ENCODE measurements at places on chromosomes 1 and 21.

DNA sequence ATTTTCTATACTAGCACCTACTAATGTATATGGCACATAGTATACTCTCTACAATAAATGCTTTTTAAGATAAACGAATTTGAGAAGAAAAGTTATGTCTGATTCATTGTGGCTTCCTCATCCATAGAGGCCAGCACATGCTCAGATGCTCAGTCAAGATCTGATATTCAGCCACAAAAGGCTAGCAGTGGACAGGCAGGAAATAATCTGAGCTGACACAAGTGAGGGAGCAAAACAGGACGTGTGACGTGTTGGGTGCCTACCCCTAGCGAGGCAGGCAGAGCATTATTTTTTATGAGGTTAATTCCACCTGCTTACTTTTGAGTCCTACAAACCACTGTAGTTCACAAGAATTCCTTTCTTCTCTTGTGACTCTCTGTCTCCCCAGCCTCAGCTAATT, 550.9 kb downstream of the SMYD3 start:
- no peak for DNase-seq

GRCh38 chr1:93692983-93693591, 11.4 kb upstream of the BCAR3 start:
- DNase-seq, result no peak

GRCh38 chr1:52567943-52568342, 15.1 kb upstream of the TUT4 start:
- no peak for DNase-seq

- no peak for DNase-seq
These were observed 93.9 kb upstream of the BMP8A start for GRCh38 chr1:39397487-39397886.

DNA sequence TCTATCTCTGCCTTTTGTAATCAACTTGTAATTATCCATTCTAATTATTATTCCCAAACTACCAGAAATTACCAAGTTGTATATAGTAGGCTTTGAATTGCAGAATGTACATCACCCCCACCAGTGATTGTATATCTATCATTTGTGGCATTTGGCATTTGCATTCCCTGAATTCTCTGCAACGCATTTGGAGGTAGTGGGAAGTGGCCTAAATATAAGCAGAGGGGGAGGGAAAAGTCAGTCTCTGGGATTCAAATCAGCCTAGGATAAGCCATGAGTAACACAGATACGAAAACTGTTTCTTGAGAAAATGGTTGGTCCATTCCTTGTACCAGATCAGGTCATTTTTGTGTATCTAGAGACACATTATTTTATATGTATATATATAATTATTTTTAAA, 20.7 kb downstream of the DDX20 start:
- no peak for DNase-seq

GRCh38 chr1:205047764-205048231, 4.8 kb downstream of the CNTN2 start:
- DNase-seq, result no peak

DNA sequence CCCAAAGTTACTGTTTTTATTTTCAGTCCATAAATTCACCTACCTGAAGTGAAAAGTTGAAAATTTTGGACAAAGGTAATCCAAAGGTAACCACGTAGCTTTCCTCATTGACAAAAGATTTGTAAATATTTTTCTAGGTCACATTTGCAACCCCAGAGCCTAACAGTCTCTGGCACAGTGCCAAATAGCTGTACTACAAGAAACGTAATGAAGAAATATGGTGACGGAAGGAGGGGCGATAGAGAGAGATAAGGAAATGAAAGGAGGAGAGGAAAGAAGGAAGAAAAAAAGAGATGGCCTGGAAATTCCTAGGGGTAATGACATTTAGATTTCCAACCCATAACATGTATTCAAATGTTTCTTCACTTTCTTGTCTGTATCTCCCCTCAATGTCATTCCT, 159.4 kb downstream of the BARHL2 start:
- DNase-seq, result no peak

DNA sequence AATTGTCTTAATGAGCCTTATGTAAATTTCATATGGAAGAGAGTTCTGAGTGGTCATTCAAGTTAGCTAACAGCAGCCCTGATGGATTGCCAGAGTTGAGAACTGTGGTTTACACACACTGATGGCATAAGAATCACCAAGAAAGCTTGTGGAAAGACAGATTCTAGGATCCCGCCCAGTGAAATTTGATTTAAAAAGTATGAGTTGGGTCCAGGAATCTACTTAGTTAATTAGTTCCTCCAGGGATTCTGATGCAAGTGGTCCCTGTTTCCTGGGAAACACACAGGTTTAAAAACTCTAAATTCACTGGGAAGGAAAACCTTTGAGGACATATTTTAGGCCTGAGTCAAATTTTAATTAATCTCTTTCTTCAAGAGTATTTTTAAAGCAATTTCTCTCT, 144.3 kb downstream of the NTPCR start:
- DNase-seq, result no peak

GRCh38 chr1:59008599-59009347, 224.9 kb upstream of the JUN start:
- DNase-seq, result no peak

DNA sequence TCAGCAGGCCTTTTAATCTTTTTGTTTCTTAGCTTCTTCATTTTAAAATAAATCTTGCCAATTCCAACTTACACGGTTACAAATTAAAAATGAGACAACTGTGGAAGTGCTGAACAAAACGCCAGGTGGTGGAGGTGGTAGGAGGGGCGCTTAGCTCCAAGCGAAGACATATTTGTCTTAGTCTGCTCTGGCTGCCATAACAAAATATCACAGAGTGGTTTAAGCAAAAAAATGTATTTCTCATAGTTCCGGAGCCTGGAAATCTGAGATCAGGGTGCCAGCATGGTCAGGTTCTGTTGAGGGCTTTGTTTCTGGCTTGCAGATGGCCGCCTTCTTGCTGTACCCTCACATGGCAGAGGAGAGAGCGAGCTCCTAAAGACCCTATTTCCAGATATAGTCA, 14.9 kb downstream of the IER5 start:
- no peak for DNase-seq

DNA sequence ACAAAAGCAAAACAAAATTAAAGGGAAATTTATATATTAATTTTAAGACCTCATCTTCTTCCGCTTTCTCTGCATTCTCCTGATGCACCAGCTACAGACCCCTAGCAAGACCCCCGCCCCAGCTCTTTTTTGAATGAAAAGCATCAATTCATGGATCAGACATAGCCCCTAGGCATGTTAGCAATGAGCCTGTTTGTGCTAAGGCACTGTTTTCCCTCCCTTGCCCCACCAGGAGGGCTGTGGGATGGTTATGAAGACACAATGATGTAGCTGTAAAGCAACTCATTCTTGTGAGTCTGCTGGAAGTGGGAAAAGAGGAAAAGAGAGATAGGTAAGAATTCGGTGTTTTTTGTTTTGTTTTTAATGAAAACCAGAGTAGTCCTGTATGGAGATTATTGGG, 88.5 kb upstream of the ZBTB18 start:
- no peak for DNase-seq

- DNase-seq, result no peak
These were observed 71.9 kb downstream of the NAV1 start for GRCh38 chr1:201610858-201611257.

DNA sequence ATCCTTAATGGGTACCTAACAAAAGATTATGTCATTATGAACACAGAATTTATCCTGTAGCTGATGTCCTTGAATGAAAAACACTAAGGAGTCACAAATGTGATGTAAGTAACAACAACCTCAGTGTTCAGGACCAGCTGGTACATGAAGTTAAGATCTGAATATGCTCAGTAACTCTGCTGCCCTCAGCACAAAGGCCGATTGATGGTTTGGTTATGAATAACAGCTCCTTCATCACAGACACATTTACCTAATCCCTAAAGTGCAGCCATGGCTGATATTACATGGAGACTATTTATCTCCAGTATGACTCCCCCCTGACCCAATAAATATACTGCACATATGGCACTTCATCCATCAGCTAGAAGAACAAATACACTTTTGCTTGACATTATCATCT, 75.2 kb downstream of the PLPPR5 start:
- no peak for DNase-seq

GRCh38 chr1:119827010-119827409, 15.8 kb upstream of the REG4 start:
- DNase-seq, result no peak

- DNase-seq, result no peak
These were observed 9.2 kb upstream of the ZNF644 start for GRCh38 chr1:91031081-91031480.

GRCh38 chr21:34091607-34092006, 18.2 kb downstream of the MRPS6 start:
- DNase-seq, result no peak

GRCh38 chr1:6962996-6963911, 178.0 kb downstream of the CAMTA1 start:
- no peak for DNase-seq

- no peak for DNase-seq
These were observed 15.7 kb downstream of the LAMC1 start for GRCh38 chr1:183038913-183039312.

GRCh38 chr1:6666696-6667095, 34.9 kb downstream of the DNAJC11 start:
- DNase-seq, result no peak

DNA sequence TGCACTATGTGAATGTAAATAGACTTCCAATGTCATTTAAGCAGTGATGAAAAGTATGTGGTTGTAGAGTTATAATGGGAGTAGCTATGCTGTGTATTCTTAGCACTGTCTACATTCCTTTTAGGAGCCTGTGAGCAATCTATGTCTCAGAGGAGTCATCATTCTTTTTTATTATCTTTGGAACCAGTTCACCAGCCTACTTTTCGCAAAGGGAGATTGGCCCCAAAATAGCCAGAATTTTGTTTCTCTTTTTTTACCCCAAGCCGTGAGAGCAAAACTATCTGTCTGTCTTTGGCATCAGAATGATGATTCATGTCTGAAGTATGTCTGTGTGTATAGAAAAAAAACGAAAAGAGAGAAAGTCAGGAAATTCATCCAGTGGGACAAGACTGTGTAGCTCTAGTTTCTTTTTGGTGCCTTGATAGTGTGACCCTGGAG, 44.2 kb downstream of the OSBPL9 start:
- no peak for DNase-seq

- no peak for DNase-seq
These were observed 98.5 kb upstream of the DMRTA2 start for GRCh38 chr1:50521703-50522102.

DNA sequence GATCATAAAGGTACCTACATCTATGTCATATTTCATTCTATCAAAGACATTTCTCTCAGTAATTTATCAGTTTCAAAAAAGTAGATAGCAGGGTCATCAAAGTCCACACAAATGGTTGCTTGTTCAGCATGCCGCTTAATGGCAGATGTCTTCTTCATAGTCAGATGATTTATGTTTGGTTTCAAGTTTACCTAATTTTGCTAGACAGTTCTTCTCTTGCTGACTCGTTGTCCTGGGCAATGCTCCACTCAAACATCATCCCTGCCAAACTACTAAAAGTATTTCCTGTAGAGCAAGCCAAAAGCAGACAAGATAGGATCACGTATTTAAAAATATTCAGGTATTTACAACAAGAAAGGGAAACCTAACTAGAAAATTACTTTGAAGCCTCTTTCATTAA, 13.6 kb downstream of the NUP210L start:
- DNase-seq, result no peak

DNA sequence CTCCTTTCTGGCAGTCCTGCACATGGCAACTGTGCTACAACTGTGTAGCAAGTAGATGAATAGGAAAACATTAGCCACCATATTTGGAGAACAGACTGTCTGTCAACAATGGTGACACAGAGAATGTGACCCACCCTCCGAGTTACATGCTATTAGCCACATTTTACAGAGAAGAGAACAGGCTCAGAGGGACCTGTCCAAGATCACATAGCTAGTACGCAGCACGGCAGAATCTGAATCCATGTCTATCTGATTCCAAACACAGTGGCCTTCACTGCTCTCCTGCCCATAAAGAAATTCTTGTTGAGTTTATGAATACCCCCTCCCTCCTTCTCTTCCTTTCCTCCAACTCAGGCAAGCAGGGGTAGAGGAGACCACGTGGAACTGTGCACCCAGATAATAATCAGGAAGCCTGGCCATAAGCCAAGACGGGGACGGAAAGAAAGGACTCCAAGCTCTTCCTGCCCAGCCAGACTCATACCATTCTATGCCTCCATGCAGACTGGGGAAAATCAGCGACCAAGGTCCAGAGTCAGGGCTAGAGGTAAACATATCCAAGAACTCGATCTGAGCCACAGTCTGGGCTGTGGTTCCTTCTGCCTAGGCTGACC, 78.8 kb downstream of the TRABD2B start:
- no peak for DNase-seq

- no peak for DNase-seq
These were observed 243.4 kb downstream of the RHOU start for GRCh38 chr1:228978484-228979324.

DNA sequence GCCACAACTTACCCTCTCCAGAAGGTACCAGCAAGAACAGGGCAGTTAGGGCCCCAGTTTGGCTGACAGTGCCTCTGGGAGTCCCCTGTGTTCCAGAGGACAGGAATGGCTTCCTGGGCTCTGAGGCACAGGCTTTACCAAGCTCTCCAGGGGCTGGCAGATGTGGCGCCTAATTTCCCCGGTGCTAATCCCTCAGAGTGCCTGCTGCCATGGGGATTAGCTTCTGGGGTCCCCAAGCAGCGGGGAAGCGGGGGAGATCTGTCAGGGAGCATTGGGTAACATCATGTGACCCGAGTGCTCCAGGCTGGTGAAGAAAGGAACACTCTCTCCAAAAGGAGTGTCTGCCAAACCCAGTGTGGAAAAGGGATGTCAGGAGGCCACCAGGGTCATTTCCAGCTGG, at the start of gene LACTBL1:
Gene LACTBL1, minus strand, starts transcription at position 107 of the 400 bp plus-strand sequence. CDS start 550 bp downstream, outside the sequence.
- DNase-seq, result no peak

- DNase-seq, result no peak
These were observed 101.4 kb downstream of the PIK3R3 start for GRCh38 chr1:46030876-46031660.

- no peak for DNase-seq
These were observed 4.5 kb downstream of the DHCR24 start for GRCh38 chr1:54882519-54882918.

DNA sequence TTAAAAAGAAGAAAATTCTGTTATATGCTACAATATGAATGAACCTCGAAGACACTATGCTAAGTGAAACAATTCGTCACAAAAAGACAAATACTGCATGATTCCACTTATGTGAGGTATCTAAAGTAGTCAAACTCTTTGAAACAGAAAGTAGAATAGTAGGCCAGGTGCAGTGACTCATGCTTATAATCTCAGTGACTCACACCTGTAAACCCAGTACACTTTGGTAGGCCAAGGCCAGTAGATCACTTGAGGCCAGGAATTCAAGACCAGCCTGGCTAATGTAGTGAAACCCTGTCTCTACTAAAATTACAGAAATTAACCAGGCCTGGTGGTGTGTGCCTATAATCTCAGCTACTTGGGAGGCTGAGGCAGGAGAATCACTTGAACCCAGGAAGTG, 25.7 kb downstream of the EPHA10 start:
- no peak for DNase-seq

Data from activated CD8-positive, alpha-beta memory T cell treated with anti-CD3 and anti-CD28 coated beads for 1 hour (primary cell).